ENCODE measurements at places on chromosomes 3 and 15.
A peak's percentile ranks its signal among the peaks of the same experiment; 100 is the strongest.

GRCh38 chr3:60217156-60217911, 1033.9 kb downstream of the FHIT start:
- DNase-seq = no peak

GRCh38 chr3:196159526-196159925, 51.7 kb downstream of the ZDHHC19 start:
- no peak for DNase-seq

- no peak for DNase-seq
Observed at GRCh38 chr15:63308947-63309346, 31.5 kb downstream of the APH1B start.

DNA sequence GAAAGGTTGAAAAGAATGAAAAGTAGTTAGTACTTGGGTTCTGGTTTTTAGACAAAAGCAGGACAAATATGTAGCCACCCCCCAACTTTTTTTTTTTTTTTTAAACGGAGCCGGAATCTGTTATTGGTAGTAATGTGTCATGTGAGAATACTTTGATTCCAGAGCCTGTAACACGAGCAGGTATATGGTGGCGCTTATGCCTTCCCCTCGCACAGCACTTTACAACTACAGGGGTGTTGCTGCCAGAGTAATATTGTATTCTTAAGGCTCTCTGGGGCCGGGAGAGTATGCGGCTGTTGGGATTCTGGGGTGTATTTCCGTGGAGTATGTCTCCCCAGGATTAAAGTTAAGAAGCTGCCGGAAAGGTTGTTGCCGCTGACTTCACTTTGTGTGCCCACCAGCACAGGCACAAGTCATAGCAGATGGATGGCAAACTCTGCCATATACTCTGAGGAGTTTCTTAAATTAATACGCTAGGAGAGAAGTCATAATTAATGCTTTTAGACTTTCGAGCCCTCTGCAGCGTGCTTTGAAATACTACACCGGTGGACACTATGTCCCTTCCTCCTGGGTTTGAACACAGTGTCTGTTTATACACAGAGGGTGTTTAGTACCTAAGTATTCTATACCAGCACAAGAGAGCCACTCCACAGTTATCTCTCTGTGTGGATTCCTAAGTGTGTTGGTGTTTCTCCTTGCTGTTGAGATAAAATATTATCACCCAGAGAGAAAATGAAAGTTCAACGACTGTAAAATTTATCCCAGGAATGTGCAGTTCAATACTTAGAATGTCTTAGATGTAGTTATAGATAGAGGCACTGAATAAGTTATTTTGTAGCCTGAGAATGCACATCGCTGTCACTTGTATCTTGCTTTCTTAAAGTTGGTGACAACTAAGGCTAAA, 1.4 kb downstream of the MBNL1 start:
- peak; percentile 81 for DNase-seq

DNA sequence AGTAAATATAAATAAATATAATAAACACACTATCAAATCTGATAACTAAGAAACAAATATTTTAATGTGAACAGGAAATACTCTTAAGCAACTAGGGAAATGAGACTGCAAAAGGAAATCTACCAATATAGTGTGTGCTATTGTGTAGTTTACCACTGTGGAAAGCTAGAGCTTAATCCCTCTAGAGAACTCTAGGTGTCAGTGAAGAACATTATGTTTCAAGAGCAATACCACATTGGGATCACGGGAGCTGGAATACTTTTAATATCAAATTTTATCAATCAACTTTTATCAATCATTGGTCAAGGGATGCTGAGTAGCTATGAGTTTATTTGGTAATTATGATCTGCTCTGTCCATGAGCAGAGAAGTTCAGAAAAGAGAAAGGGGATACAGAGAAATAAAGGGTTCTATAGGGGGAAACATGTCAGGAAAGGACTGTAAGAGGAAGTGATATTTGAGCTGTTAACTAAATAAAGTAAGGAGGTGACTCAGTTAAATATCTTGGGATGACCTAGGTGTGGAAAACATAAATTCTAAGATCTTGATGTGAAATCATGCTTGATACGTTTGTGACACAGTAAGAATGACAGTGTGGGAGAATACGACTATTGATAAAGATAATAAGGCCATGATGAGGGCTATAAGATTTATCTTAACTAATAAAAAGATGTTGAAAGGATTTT, 762.2 kb upstream of the ALCAM start:
- peak; percentile 60 for DNase-seq

- DNase-seq = no peak
Observed at GRCh38 chr15:47460795-47461573, 256.3 kb upstream of the SEMA6D start.

GRCh38 chr3:15787941-15788340, 9.8 kb downstream of the ANKRD28 start:
- DNase-seq = no peak

- no peak for DNase-seq
Observed at GRCh38 chr3:177760803-177761202, 563.5 kb upstream of the TBL1XR1 start.

DNA sequence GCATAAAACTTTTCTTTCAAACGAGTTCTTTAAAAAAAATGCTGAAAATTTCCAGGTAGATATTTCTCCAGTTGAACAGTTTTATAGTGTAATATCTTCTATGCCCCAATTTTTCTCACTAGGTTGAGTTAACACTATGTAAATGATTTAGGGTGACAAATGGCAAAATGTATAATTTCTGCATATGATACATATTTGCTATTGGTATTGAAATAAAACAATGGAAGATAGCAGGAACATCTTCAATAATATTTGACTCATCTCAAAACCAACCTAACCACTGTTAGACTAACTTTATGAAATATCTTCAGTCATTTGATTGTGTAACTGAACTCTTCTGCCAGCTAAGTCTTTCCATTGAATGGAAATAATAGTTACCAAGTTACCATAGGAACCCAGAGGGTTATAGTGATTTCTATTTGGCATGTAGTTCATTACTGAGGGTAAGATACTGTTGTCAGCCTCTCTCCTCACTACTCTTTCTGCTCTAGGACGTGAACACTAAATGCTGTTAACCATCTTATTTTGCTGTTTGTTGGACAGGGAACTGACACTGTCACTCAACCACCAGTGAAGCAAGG, 824.7 kb upstream of the NECTIN3 start:
- DNase-seq = peak; percentile 68

DNA sequence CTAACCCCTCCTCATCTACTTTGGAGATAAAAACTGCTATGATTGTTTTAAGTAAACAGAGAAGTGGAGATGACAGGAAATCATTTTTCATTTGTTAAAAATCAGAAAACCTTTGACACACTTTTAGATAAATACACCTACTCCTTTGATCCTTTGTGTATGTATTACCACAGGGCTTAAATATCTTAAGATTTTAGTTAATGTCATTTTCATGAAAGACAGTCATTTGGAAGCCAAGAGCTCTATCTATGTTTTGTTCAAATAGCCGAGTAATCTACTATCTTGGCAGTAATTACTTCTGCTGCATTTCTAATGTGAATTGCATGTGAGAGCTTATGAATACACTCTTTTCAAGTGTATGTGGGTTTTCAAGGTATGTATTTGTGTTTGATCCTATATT, 2.0 kb downstream of the ARPP21 start:
- no peak for DNase-seq

DNA sequence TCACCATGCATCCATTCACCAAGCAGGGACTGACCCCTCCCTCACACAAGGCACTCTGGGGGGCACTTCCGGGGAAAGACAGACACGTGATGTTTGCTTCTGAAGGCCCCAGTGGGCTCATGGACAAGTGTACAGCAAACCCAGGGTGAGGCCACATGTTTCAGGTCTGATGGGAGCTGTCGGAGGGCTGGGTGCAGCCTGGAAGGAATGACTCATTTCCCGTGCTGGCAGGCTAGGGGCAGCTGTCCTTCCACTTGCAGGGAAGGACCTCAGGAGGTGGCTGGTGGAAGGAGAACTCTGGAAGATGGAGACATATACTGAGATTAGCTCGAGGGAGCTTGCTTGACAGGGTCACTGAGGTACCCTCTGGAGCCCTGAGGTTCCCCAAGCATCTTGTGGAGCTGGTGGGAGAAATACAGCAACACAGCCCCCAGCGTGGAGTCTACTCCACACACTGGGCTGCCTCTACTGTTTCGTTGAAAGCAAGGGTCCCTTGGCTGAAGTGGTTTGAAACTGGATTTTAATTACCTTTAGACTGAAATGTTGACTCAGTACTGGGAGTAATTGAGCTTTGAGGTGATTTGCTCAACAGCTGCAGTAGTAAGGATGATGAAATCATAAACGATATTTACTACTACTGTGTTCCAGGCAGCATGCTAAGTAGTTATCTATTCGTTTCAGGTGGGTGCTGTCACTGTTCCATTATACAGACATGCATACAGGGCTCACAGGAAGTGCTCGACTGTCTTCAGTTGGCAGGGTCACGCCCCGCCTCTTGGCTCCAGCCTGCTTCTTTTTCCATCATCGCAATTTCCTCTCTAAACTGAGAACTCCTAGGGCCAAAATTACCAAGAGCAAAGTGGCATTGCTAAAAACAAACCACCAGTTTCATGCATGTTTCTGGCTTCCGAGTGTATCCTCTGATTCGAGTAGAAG, 230.4 kb downstream of the ADAMTS17 start:
- peak; percentile 83 for DNase-seq

DNA sequence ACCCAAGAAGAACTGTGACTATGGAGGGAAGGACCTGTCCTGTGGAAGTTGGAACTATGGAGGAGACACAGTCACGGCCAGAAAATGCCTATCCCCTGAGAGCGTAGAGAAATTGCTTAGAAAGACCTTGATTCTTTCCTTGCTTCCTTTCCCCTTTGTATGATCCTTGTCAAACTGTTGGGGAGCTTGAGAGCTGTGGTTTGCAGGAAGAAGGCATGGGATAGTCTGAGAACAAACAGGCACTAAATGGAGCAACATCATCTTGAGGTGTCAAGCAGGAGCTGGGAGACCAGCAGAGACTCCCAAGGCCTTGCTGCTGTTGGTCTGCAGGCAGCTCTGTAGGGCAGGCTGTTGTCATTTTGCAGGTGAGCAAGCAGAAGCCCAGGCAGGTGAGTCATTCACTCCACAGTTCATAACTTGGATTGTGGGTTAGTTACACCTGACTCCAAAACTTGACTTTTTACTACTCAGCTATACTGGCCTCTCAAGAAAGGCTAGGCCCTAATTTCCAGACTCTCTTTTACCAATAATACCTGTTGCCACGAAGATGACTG, 298.9 kb downstream of the LRTM1 start:
- DNase-seq = no peak

DNA sequence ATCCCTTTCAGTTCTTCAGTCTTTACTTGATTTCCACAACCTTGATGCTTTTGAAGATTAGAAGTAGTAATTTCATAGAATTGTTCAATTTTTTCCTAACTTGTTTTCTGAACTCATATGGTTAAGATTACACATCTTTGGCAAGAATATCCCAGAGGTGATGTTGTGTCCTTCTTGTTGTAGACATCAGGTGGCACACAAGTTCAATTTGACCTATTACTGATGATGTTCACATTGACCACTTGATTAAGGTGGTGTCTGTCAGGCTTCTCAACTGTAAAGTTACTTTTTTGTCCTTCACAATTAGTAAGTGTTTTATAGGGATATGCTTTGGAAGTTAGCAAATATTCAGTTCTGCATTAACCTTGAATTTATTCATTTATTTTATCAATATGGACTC, 34.6 kb upstream of the THRB start:
- no peak for DNase-seq

- DNase-seq = no peak
Observed at GRCh38 chr3:17910922-17911321, 168.5 kb upstream of the TBC1D5 start.

- DNase-seq = peak; percentile 94
Observed at GRCh38 chr3:99410789-99411311, 227.5 kb upstream of the COL8A1 start.

- DNase-seq = no peak
Observed at GRCh38 chr3:188402229-188402628, 248.3 kb downstream of the LPP start.

- DNase-seq = no peak
Observed at GRCh38 chr3:78588906-78589621, 1178.7 kb downstream of the ROBO1 start.

GRCh38 chr3:39289107-39289506, 9.3 kb upstream of the CX3CR1 start:
- no peak for DNase-seq

DNA sequence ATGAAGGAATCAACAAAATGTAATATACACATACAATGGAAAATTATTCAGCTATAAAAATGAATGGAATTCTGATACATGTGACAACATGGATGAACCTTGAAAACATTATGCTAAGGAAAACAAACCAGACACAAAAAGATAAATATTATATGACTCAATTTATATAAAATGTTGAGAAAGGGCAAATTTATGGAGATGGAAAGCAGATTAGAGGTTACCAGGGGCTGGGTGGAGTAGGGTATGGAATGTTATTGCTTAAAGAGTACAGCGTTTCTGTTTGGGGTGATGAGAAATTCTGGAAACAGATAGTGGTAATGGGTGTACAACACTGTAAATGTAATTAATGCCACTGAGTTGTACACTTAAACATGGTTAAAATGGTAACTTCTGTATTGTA, 50.9 kb downstream of the EMC4 start:
- DNase-seq = peak; percentile 10

- DNase-seq = no peak
Observed at GRCh38 chr3:123870033-123870432, 14.1 kb downstream of the MYLK start.

- no peak for DNase-seq
Observed at GRCh38 chr3:37588758-37589157, 272.9 kb upstream of the CTDSPL start.

DNA sequence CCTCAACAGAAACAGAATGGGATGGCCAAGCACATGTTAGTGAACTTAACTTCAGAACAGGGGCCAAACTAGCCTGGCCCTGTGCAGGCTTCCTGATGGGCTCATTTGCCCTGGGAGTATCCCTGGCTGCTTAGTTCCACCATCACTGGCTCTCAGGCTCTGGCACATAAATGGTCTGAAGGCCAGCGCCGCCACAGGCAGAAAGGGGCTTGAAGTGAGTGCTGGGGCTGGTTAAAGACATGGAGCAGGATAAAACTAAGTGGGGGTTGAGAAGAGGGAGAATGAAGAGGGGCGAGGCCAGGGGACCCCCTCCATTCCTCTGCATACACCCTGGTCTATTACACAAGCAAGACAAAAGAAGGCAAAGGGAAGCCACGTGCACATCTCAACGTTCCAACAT, 12.2 kb downstream of the SLCO2A1 start:
- DNase-seq = no peak

- no peak for DNase-seq
Observed at GRCh38 chr3:196440696-196441095, 8.5 kb upstream of the UBXN7 start.

GRCh38 chr15:71542836-71543235, 267.5 kb upstream of the NR2E3 start:
- no peak for DNase-seq

DNA sequence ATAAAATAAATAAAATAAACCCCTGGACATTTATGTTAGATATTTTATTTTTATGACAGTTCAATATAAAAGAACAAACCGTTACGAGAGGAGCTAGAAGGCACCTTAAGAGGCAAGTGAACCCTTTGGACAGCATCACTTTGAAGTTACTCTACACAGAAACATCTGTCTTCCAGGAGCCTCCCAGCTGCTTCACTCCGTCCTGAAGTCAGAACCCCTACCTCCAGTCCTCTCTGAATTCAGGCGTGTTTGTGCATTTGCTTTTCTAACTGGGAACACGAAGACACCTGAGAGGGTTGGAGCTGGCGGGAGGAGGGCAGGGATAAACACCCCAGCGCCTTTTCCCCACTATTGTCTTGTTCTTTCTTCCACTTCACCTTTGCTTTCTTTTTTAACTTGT, 46.2 kb downstream of the CMTM7 start:
- DNase-seq = no peak

GRCh38 chr3:112948346-112948838, 26.5 kb downstream of the CD200R1 start:
- DNase-seq = no peak

- no peak for DNase-seq
Observed at GRCh38 chr3:113193288-113193687, 18.1 kb upstream of the BOC start.

Measured in iris pigment epithelial cell (primary cell).